ENCODE measurements at places on chromosomes 13 and 19.
A peak's percentile ranks its signal among the peaks of the same experiment; 100 is the strongest.

GRCh38 chr13:27379694-27380641, 44.5 kb upstream of the GTF3A start:
- DNase-seq: peak; percentile 49

DNA sequence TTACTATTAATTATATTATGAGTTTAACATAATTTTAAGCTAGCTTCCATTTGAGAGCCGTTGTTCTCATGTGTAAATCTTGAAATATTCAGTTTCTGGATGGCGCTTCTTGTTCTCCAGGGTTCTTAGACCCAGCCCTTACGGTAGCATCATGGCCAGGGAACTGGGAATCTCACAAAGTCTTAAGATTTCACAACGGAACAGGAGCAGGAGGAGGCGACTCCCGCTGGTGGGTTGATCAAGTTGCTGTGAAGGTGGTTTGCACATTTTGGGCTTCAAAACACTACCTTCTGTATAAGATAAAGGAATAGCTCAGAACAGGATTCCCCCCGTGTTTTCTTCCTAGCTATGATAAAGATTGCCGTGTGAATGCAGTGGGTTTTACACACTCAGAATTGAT, 2.8 kb downstream of the NAXD start:
- DNase-seq: no peak

DNA sequence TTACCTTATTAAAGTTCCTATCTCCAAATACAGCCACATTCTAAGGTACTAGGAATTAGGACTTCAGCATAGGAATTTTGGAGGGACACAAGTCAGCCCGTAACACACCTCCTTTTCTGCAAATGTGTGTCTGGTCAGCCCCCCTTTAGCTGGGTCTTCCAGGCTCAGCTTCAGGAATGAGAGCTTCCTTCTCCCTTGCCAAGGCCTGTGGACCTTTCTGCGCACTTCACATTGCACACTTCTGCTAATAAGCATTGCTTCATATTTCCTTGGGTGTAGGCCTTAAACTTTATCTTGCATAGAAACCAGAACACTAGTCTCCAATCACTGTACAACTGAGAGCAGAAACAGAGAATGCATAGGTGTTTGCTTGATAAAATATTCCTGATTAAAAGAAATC, 4.5 kb upstream of the STK24 start:
- no peak for DNase-seq

DNA sequence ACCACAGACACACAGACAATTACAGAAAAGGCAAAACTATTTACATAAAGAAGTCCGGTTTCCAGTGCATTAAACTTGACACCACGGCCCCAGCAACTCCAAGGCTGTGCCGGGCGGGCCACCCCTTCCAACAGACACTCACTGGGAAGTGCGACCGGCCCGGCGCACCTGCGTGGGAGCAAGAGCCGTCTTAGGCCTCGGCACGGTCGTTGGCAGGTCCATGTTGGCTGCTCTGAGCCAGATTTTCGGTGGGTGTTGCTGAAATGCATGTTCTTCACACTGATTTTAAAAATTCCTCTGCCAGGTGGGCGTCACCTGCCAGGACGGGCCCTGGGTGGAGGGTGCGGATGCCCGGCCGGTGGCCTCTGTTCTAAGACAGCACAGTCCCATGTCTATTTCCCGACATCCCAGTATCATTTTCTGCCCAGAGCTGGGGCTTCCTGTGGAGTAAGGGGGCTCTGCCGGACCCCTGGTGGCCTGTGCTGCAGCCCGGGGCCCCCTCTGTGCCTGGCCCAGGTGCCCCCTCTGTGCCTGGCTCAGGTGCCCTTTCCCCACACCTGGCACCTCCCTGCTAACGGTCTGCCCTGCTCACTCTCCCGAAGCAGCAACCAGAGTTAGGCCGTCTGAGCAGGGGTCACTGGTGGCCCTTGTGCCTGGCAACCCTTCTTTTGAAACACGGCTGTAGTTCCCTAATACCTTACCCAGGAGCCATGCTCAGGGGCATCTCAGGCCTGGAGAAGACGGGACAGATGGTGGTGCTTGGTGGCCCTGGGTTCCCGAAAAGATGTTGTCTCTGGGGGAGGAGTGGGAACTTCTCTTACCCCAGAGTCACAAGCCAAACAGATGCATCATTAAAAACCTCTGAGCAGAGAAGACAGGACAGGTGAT, 9.2 kb downstream of the TMEM255B start:
- no peak for DNase-seq

DNA sequence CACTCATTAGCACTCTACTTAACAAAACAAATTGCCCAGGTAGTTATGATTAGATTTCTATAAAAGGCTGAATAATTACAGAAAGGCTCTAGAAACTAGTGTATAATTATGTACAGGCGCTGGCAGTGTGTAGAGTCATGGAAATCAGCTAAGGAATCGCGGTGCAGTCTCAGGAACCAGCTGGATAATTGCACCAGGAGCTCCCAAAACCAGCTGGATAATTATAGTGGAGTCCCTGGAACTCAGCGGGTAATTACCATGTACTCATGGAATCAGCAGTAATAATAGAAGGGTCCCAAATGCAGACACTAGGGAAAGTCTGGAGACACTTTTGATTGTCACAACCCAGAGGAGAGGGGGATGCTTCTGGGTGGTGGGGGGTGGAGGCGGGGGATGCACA, 23.2 kb upstream of the TTYH1 start:
- no peak for DNase-seq

DNA sequence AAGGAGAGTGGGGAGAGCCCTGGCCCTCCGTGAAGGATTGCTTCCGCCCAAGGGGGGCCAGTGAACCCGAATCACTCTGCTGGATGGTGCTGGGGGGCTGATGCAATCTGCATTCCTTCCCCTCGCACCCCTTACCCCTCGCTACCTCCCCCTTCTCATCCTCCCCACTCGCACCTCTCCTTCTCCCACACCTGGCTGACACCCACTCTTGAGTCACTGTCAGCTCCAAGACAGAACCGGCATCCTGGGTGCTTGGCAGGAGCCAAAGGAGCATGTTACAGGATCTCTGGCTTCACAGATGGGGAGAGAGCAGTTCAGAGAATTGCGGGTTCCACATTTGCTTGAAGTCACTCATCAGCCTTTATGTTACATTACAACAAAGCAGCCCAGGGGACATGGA, 125.9 kb upstream of the GJB6 start:
- DNase-seq: no peak

DNA sequence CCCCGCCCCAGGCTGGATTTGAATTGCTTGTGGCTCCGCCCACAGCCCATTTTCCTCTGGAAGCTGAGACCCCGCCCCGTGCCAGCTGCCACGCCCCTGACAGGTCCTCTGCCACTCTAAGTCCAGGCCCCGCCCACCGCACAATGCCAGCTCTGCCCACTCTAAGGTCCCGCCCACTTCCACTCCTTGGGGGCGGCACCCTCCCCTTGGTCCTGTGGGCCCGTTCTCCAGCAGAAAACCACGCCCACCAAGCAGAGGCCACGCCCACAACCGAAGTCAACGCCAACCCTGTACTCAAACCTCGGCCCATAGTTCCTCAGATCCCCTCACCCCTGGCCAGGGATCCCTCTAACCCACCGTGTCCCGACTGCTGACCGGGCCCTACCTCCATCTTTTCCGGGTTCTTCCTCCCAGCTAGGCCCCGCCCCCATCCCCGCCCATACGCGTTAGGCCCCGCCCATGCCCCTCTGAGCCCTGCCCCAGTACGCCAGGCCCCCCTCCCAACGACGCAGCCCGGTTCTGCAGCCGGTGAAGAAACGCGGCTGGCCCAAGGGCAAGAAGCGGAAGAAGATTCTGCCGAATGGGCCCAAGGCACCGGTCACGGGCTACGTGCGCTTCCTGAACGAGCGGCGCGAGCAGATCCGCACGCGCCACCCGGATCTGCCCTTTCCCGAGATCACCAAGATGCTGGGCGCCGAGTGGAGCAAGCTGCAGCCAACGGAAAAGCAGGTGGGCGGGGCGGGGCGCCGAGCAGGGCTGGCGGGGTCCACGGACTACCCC, 1.3 kb downstream of the HMG20B start:
- peak; percentile 97 for DNase-seq

DNA sequence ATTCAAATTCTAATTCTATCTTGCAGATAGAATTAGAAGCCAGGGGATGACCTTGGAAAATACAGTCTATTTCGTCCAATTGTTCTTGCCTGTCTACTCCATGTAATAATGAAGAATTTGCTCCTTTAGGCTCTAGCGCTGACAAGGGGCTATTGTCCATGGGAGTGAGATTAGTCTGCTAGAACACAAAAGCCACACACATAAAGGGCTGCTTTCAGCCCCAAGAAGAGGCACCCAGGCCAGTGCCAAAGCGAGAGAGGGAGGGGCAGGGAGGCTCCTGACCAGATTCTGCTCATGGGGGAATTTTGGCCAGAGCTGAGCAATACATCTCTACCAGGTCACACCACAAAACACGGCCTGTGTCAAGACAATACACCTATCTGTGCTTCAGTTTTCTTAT, 1306.9 kb downstream of the UQCRFS1 start:
- no peak for DNase-seq

GRCh38 chr13:113095146-113096051, 10.2 kb upstream of the F7 start:
- DNase-seq: no peak

GRCh38 chr13:44790289-44790688, 199.0 kb downstream of the NUFIP1 start:
- DNase-seq: no peak

- no peak for DNase-seq
Observed at GRCh38 chr13:29490561-29490885, 105.0 kb downstream of the SLC7A1 start.

GRCh38 chr19:6074709-6075403, 35.4 kb downstream of the RFX2 start:
- DNase-seq: no peak
